ENCODE measurements at places on chromosomes 2 and 18.

GRCh38 chr18:5237083-5237722 is 40.1 kb upstream of the AKAIN1 start:
- DNase-seq, result no peak

GRCh38 chr2:119263656-119264055 is 40.0 kb downstream of the STEAP3 start:
- DNase-seq, result peak; percentile 88

GRCh38 chr2:29601872-29602271 is 319.5 kb downstream of the ALK start:
- no peak for DNase-seq

GRCh38 chr2:96906729-96907114 is 36.8 kb upstream of the SEMA4C start:
- DNase-seq, result no peak

DNA sequence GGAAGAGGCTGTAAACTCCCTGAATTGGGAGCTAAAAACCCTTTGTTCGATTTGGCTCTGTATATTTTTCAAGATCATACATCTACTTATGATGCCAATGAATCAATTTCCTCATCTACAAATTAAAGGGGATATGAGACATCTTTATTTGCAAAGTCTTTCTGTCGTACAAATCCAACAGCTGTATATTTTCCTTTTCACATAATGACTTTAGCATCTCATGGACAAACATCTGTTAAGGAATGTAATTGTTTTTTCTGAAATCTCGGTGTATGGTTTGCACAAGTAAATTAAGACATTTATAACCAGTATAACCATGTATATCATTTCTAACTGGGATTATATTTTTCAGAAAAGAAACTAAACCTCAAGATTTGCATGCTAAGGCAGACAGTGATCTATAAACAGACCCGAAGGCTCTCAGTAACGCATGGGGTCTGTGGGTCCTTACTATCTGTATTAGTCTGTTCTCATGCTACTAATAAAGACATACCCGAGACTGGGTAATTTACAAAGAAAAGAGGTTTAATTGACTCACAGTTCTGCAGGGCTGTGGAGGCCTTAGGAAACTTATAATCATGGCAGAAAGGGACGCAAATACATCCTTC is 130.8 kb downstream of the SLC8A1 start:
- DNase-seq, result no peak

DNA sequence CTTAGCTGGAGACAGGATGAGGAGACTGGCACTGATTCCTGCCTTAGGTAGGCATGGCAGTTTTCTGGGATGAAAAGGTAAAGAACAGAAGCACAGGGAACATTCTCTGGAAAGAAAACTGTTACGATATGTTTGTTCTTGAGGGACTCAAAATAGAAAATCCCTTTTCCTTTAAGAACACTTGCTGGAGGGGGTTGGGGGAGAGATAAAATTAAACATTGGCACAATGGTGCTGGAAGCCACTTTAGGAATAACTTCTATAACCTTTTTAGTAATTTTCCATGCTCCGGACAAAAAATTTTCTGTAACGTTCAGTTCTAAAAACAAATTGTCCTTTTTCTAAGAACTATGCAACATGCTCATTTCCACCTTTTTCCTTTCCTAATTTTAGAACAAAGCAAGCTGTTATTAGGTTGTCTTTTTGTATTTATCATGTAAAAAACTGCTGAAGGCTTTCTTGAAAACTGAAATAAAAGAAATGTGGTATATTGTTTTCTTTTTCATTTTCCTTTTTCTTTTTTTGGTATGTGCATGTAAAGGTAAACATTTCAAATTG is 343.8 kb downstream of the EPHA4 start:
- no peak for DNase-seq

- DNase-seq, result peak; percentile 78
Observed at GRCh38 chr2:102508863-102509262, 35.8 kb downstream of the SLC9A4 start.

- no peak for DNase-seq
Observed at GRCh38 chr2:239731422-239731821, 293.7 kb downstream of the NDUFA10 start.

GRCh38 chr2:188189356-188189755 is 102.3 kb upstream of the GULP1 start:
- no peak for DNase-seq

GRCh38 chr2:26074676-26075075 is 40.8 kb downstream of the RAB10 start:
- no peak for DNase-seq

- DNase-seq, result no peak
Observed at GRCh38 chr2:107174171-107174570, 288.2 kb upstream of the ST6GAL2 start.
